ENCODE measurements at places on chromosomes 12 and 14. TPM values are rescaled to one million over a fixed set of nuclear protein-coding genes. Genes with fewer than 3 reads are reported as not detected.

Gene SMIM41
- total RNA-seq, result not detected

Gene NTN4
- 25.3 TPM for total RNA-seq

Gene KRT85
- not detected for total RNA-seq

Gene TAS2R46
- 0.95 TPM for total RNA-seq

Gene SUSD6
- total RNA-seq, result 98.9 TPM

Gene SLCO1B1
- total RNA-seq, result not detected

Gene PPP1R36
- 10.7 TPM for total RNA-seq

Gene SSTR1
- 10.5 TPM for total RNA-seq

Gene LTBP2
- total RNA-seq, result 6.4 TPM

Gene VRK1
- 14.6 TPM for total RNA-seq

Gene FSCB
- total RNA-seq, result not detected

Gene TCL1B
- total RNA-seq, result not detected

Gene MYO1A
- 281 TPM for total RNA-seq

Gene KCNA1
- 0.25 TPM for total RNA-seq

Gene SLC25A47
- 0.28 TPM for total RNA-seq

Gene PSME2
- total RNA-seq, result 140 TPM

Gene GRIP1
- total RNA-seq, result 3.5 TPM

Gene GPR84
- not detected for total RNA-seq

Gene ALG10B
- total RNA-seq, result 5.3 TPM

Gene KRT8
- 4,291 TPM for total RNA-seq

Gene TMEM52B
- total RNA-seq, result not detected

Gene SPIC
- not detected for total RNA-seq

Gene ATP2A2
- total RNA-seq, result 248 TPM

Gene TTC9
- total RNA-seq, result 0.73 TPM

Gene KRT83
- not detected for total RNA-seq

Gene FGD4
- total RNA-seq, result 54.6 TPM
